ENCODE measurements at places on chromosomes 3 and 15.

GRCh38 chr3:45123581-45124269 lies 22.5 kb downstream of the CDCP1 start:
- no peak for DNase-seq

DNA sequence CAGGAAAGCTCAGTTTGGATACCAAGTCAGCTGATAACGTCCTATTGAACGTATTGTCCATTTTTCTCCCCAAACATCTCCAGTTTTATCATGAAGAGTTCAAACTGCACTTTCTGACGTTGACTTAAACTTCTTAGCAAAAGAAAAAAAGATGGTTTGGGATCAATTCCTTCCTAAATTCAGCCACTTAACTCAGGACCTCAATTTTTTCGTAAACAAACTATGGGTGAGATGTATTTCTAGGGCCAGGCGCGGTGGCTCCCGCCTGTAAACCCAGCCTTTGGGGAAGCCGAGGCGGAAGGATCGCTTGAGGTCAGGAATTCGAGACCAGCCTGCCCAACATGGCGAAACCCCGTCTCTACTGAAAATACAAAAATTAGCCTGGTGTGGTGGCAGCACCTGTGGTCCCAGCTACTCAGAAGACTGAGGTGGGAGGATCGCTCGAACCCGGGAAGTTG lies 464 bp upstream of the MRPS25 start:
- DNase-seq = no peak

- no peak for DNase-seq
These were observed 264.0 kb upstream of the DPH6 start for GRCh38 chr15:35810007-35810406.

GRCh38 chr3:111936967-111937366 lies 41.9 kb upstream of the ABHD10 start:
- DNase-seq = no peak

GRCh38 chr3:125083776-125084175 lies 28.0 kb upstream of the HEG1 start:
- no peak for DNase-seq
